ENCODE measurements at places on chromosomes 4 and X.

DNA sequence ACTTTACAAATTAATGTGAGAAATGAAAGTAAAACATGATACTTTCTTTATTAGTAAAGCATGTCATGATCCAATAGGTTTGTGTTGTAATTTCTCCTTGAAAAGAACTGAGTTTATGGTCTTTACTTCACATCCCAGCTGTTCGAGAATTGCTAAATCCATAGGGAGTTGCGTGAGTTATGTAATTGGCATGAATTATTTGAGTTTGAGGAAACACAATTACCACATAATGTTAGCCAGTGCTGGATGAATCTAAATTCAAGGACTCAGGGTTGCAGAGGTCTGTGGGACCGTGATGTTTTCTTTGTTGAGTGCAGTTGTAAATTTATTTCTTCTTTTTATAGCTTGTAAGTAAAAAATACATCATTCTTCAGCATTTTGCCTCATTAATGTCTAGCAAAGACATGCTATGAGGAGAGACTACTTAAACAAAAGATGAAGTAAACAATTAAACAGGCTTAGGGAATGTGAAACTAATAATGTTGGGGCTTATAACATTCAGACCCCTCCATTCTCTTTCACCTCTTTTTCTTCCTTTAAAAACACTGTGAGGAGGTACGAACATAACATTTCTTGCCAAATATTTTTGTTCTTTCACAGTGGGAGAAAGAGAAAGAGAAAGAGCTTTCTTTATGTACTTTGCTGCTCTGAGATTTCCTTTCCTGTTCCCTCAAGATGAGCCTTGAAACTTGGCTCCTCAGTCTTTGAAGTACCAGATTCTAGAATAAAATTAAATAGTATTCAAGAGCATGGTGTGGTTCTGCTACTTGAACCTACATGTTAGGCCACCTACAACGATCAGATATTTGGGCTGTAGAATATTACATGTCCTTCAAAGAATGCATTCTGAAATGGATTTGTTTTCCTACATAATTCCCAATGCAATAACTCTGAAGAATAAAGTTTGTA, 159.6 kb upstream of the ANK2 start:
- peaks cover 4% of the 10 kb centered on the region for H3K27me3 ChIP-seq
- no peak overlapping the region for H3K27ac ChIP-seq
- no peak for DNase-seq
- H3K4me1 ChIP-seq, result no peaks in the 10 kb centered on the region
- H3K4me3 ChIP-seq, result no peak overlapping the region
- H3K36me3 ChIP-seq, result no peaks in the 10 kb centered on the region

DNA sequence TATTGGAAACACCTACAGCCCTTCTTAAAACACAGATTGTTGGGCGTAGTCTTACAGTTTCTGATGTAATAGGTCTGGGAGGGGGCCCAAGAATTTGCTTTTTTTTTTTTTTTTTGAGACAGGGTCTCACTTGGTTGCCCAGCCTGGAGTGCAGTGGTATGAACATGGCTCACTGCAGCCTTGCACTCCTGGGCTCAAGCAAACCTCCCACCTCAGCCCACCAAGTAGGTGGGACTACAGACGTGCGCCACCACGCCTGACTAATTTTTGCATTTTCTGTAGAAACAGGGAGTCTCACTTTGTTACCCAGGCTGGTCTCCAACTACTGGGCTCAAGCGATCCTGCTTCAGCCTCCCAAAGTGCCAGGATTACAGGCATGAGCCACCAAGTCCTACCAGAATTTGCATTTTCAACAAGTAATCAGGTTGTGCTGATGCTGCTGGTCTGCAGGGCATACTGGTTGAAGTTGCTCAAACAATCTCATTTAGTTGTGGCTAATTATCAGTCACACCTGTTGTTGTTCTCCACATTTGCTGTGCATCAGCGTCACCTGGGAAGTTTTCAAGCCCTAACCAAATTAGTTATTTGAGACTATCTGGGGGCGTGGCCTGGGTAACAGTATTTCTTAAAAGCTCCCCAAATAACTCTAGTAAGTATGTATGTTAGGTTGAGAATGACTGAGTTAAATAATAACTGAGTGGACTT, 14.0 kb downstream of the TMEM154 start:
- no peaks in the 10 kb centered on the region for H3K27me3 ChIP-seq
- no peak overlapping the region for H3K4me3 ChIP-seq
- H3K27ac ChIP-seq, result no peak overlapping the region
- no peak for DNase-seq
- H3K4me1 ChIP-seq, result peaks cover 31% of the 10 kb centered on the region
- H3K36me3 ChIP-seq, result peaks cover 38% of the 10 kb centered on the region

GRCh38 chr4:128358231-128358912, 70.8 kb upstream of the PGRMC2 start:
- H3K27ac ChIP-seq, result no peak overlapping the region
- no peaks in the 10 kb centered on the region for H3K36me3 ChIP-seq
- DNase-seq, result no peak
- no peak overlapping the region for H3K4me3 ChIP-seq

GRCh38 chr4:15232366-15233263, 195.2 kb upstream of the C1QTNF7 start:
- H3K4me1 ChIP-seq, result peaks cover 33% of the 10 kb centered on the region
- no peaks in the 10 kb centered on the region for H3K36me3 ChIP-seq
- peak overlapping the region; percentile 16 for H3K27ac ChIP-seq
- no peaks in the 10 kb centered on the region for H3K27me3 ChIP-seq
- no peak for DNase-seq

GRCh38 chr4:93831716-93832496, 3.4 kb downstream of the ATOH1 start:
- DNase-seq, result no peak
- no peak overlapping the region for H3K4me3 ChIP-seq
- no peak overlapping the region for H3K27ac ChIP-seq
- H3K4me1 ChIP-seq, result peaks cover 7% of the 10 kb centered on the region
- peaks cover 8% of the 10 kb centered on the region for H3K36me3 ChIP-seq

DNA sequence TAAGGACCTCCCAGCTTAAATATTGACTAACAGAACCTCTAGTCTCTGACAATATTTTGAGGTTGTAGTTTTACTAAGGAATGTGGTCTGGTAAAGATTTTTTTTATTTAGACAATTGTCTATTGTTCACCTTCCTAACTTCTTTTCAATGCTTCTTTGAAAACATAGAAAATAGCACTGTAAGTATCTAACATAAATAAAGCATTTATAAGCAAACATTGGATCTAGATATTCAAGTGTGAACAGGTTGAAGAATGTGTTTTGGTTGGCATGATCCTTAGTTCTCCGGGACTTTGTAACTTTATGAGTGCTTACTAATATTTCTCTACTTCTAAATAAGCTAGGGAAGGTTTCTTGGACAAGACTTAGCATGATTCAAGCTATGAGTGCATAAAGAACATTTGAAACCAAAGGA, 285.4 kb upstream of the ARSJ start:
- no peak overlapping the region for H3K27ac ChIP-seq
- H3K36me3 ChIP-seq, result no peaks in the 10 kb centered on the region
- no peak overlapping the region for H3K4me3 ChIP-seq
- no peak for DNase-seq

GRCh38 chrX:94854251-94854650, 1180.2 kb downstream of the FAM133A start:
- H3K4me1 ChIP-seq, result no peaks in the 10 kb centered on the region
- no peaks in the 10 kb centered on the region for H3K36me3 ChIP-seq
- no peak for DNase-seq
- no peaks in the 10 kb centered on the region for H3K27me3 ChIP-seq
- no peak overlapping the region for H3K27ac ChIP-seq

DNA sequence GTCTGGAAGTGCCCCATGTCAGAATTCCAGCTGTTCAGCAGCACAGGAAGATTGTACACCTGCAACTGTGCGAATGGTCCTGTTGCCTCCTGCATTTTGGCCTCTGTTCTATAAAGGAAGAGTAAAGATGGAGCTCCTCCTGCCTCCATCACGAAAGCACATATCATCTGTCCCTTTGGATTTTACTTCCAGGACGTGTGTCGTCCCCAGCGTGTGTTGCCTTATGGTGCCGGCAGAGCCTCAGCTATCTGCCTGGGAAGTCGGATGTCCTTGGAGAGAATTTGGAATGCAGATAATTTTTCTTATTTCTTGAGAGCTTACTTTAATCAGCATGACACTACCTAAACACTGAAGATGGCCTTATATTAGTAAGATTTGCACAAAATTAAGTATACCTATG, 97.7 kb downstream of the GATB start:
- peaks cover 9% of the 10 kb centered on the region for H3K36me3 ChIP-seq
- H3K4me1 ChIP-seq, result peaks cover 35% of the 10 kb centered on the region
- no peak overlapping the region for H3K27ac ChIP-seq
- DNase-seq, result no peak
- no peak overlapping the region for H3K4me3 ChIP-seq
- H3K27me3 ChIP-seq, result peaks cover 3% of the 10 kb centered on the region

DNA sequence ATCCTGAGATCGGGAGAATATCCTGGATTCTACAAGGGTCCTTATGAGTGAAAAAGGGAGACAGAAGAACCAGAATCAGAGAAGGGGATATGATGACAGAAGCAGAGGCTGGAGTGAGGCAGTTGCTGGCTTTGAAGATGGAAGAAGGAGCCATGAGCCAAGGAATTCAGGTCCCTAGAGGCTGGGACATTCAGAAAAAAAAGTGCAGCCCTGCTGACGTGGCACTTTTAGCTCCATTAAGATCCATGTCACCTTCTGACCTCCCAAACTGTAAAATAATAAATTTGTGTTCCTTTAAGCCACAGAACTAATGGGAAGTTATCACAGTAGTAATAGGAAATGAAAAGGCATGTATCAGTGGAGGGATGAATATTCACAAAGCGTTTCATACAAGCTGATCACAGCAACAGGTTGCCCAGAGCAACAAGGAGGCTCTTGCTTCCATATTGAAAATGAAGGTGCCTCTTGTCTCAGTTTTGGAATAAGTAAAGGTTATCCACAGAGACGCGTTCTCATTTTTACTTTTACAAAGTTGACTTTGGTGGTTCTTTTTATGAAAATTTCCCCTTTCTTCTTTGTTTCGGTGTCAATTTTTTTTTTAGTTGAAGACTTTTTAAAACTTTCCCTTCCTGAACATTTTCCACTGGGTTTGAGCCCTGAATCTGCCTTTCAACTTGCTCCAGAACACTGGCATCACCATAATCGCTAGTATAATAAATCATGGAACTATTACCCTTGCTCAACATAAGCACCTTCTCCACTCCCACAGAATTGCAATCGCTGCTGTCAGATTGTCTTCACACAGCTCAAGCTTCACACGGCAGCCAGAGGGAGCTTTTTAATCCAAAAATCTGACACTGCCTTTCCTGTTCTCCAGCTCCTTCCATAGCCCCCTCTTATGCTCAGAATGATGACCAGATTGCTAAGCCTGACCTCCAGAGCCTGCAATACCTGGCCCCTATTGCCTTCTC, 127.6 kb upstream of the RBPJ start:
- H3K4me3 ChIP-seq, result no peak overlapping the region
- peaks cover 45% of the 10 kb centered on the region for H3K4me1 ChIP-seq
- peaks cover 4% of the 10 kb centered on the region for H3K36me3 ChIP-seq
- DNase-seq, result no peak
- no peak overlapping the region for H3K27ac ChIP-seq

DNA sequence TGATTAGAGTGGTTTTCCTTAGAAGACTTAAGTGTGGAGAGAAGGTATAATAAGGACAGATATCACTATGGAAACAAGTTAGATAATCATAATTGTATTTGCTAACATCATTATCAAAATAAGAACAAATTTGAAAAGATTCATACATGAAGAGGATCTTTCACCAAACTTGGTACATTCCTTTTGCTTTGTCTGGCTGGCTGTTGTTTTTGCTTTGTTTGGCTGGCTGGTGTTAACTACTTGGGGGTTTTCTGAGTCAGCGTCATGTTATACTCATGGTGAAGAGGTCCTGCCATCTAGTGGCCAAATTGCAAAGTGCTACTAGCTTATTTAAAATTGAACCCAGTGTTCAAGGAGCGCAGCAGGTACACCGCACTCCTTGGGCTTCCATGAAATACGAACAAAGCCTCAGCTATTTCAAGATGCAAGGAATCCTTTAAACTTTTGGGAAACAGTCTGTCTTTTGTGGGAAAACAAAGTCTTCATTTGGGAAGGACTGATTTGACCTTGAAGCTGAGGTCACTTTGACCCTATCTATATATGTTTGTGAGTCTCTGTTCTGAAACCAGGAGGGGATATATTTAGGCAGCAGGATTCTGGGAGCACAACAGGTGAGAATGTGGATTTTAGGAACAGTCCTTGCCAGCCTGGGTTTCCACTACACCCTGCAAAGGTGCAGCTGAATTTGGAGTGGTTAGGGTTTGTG, 129.7 kb downstream of the PLS3 start:
- no peaks in the 10 kb centered on the region for H3K36me3 ChIP-seq
- H3K27ac ChIP-seq, result no peak overlapping the region
- H3K4me1 ChIP-seq, result no peaks in the 10 kb centered on the region
- DNase-seq, result peak; percentile 23

GRCh38 chr4:57679969-57680368, 569.8 kb upstream of the IGFBP7 start:
- no peaks in the 10 kb centered on the region for H3K27me3 ChIP-seq
- H3K4me1 ChIP-seq, result no peaks in the 10 kb centered on the region
- no peak overlapping the region for H3K4me3 ChIP-seq
- no peak overlapping the region for H3K27ac ChIP-seq

DNA sequence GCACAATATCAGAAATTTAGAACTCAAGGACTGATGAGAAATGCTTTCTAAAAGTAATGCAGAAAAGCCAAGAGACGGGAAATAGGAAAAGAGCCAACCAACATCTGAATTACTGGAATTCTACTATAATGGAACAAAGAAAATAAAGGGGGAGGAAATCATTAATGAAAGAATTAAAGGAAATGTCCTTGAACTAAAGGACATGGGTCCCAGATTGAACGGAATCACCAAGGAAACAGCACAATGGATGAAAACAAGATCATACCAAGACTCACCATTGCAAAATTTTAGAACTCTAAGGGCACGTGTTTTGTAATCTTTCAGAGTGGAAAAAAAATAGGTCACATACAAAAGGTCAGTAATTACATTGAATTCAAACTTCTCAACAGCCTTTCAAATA, 35.9 kb downstream of the HPGDS start:
- no peaks in the 10 kb centered on the region for H3K36me3 ChIP-seq
- H3K4me1 ChIP-seq, result no peaks in the 10 kb centered on the region

GRCh38 chr4:21900211-21900610, 48.4 kb downstream of the KCNIP4 start:
- H3K36me3 ChIP-seq, result no peaks in the 10 kb centered on the region
- no peaks in the 10 kb centered on the region for H3K4me1 ChIP-seq
- H3K4me3 ChIP-seq, result no peak overlapping the region
- no peak overlapping the region for H3K27ac ChIP-seq

DNA sequence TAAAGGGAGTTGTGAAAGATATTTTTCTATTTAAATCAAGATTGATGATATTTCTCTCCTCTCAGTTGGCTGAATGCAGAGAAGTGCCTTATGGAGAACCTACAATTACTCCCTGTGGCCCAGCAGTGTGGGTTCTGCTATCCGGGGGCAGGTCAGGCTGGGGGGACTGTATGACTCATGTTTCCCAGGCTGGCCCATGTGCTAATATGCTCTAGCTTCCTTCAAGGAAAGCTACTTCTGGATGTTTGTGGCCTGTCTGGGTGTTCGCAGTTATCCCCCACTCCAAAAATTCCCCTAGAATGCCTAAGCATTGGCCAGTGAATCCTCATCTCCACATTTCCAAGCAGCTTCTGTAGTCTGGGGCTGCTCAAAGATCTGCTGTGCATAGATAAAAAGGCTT, 58.9 kb upstream of the SPP1 start:
- no peaks in the 10 kb centered on the region for H3K36me3 ChIP-seq
- no peaks in the 10 kb centered on the region for H3K4me1 ChIP-seq
- peaks cover 5% of the 10 kb centered on the region for H3K27me3 ChIP-seq
- no peak overlapping the region for H3K27ac ChIP-seq
- H3K4me3 ChIP-seq, result no peak overlapping the region
